ENCODE measurements at places on chromosomes 1 and 21.
A peak's percentile ranks its signal among the peaks of the same experiment; 100 is the strongest.

- no peak for DNase-seq
These were observed 891.8 kb upstream of the NCAM2 start for GRCh38 chr21:20106368-20106767.

- DNase-seq: no peak
These were observed 530.5 kb downstream of the PTBP2 start for GRCh38 chr1:97252076-97252475.

DNA sequence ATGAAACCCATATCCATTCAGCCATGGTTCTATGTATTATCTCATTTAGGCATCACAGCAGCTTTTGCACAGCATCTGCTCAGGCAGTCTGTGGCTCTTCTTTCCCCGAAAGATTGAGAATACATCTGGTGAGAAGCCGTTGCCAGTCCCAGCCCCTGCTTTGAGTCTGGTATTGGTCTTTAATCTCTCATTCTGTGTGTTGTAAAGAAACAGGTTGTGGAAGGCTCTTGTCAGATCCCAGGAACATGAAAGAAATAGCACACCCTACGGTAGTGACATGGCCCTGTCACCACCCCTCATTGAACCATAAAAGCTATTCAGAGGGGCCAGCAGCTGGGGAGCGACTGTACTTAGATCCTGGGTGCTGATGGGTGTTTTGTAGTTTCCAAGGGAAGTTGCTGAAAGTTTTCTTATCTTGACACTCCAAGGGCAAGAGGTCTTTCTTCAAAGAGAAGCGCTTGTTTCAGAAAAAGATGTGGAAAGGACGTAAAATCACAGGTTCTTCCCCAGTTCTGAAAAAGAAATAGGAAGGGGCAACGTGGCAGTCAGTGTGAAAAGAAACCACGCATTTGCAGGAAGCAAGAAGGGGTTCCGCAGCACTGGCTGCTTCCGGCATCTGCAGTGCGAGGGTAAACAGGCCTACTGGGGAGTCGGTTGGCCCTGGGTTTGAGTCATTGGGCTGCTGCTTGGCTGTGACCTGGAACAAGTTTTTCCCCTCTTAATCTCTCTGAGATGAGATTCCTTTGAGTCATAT is 145.0 kb downstream of the DHRS3 start:
- DNase-seq: no peak

DNA sequence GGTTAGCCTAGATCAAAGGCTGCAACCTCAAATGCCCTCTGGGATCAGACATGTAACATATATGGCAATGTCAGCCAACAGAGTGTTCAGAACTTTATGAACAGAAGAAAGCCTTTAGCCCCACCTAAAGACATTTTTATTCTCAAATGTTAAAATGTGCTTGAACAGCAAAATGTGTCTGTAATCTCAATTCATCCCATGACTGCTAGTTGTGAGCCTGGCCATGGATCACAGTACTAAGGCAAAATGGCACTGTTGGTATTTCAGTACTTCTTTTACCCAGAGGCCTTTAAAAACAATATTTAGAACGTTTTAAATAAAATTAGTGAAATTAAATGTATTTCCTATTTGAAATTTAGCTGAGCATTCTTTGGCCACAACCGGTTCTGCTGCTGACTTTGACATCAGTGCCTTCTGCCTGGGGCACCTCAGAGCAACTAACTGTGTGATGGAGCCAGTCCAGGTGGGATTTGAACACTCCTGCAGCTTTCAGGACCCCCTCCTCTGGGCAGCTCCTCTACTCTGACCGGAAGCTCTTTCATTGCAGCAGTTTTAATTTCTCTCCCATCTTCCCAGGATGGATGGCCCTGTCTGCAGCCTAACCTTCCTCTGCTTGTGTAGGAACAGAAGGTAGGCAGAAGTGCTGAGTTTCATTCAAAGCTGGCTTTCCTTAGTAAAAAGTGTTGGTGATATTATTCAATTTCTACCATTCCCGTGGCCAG is 68.3 kb upstream of the NFIA start:
- no peak for DNase-seq

DNA sequence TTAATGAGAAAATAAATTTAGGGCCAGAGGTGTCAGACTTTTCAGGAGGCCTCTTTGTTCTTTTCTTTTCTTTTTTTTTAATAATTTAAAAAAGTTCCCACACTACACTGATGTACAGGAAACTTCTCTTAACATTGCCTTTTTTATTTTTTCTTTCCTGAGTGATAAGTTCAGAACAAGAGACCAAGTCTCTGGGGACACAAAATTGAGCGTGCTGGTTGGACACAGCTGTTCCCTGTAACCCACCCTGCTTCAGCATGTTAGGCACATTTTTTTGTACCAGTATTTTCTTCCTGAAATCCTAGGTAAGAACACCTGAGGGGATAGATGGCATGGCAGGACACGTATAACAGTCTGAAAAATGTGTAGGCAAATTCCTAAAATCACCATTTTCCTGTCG is 50.1 kb downstream of the PBX1 start:
- no peak for DNase-seq

DNA sequence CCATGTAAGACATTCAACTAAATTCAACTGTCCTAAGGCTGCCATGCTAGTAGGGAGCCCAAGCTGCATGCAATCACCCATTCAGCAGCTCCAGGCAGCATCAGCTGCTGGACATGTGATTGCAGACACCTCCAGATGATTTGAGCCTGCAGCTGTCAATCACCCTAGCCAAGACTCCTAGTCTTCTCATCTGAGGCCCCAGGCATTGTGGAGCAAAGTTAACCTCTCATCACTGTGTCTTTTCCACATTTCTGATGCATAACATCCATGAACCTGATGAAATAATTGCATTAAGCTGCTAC is 5.6 kb upstream of the CDC42BPA start:
- no peak for DNase-seq

- no peak for DNase-seq
These were observed 127.5 kb upstream of the SOD1 start for GRCh38 chr21:31531967-31532366.

DNA sequence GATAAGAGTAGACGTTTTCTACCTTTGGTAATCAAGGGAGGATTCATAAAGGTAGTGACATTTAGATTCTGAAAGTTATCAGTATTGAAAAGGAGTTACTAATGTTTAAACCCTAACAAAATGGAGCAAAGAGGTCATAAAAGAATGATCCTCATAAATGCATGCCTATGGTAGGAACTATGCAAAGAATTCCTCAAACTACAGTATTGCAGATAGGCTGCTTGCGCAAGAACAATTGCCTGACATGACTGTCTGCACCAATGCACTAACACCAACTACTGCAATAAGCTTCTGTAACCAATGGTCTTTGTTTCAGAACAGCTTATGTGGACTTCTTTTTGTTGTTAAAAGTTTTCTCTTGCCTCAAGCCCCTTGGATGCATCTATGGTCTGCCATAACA is 597.3 kb upstream of the ADGRL4 start:
- DNase-seq: no peak

- peak; percentile 68 for DNase-seq
These were observed at the start of gene FAM78B for GRCh38 chr1:166166698-166167571. Gene FAM78B, minus strand, starts transcription at chr1:166167001. Its CDS starts 753 bp downstream, at chr1:166166248.

- DNase-seq: no peak
These were observed 131.2 kb downstream of the URB2 start for GRCh38 chr1:229757226-229757625.

DNA sequence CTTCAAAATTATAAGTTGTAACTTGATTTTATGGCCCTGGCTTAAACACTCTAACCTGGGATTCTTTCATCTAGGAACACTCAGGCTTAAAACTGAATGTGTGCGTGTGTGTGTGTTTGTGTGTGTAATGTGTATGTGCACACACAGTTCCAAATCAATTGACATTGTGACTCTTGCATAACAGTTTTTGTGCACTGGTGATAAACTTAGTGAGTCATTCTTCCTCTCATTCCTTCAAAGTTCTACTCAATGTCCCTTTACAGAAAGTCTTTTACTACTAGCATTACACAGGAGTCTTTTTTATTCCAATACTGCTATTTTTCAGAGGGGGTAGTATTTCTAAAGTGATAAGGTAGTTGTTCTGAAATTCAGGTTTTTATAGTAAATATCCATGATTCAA is 943.6 kb downstream of the KCNT2 start:
- DNase-seq: no peak

- no peak for DNase-seq
These were observed 24.0 kb downstream of the TEX35 start for GRCh38 chr1:178536844-178537371.

DNA sequence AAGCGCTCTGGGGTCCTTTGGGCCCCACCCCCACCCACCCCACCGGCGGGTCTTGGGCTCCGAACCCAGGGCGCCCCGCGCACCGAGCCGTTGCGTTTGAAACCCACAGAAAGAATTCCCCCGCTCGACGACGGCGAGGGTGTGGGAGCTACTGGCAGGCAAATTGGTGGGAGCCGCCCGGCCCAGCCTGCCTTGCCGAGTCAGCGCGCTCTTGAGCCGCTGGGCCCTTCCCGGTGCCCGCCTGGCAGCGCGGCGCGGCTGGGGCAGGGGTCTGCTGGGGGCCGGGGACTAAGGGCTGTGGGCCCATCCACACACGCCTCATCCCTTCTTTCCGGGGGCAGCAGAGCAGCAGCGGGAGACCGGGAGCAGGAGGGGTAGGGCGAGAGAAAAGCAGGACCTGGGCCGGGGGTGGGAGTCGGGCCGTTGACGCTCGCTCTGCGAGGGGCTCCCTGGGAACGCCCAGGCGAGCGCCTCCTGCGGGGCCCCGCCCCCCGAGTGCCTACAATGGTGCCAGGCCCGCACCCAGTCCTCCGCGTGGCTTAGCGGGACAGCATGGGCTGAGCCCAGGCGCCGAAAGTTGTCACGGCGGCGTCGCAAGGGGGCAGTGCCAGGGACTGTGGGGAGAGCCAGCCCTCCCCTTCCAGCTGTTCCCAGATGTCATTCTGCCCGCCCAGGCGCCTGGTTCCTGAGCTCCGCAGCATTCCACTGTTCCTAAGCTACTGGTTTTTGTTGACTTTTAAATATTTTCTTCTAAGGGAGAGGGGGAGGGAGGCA is at the start of gene C1orf94:
Gene C1orf94 (plus strand): TSS at position 78 of the 774 bp plus-strand sequence. CDS start 883 bp downstream, outside the sequence.
- DNase-seq: no peak

- DNase-seq: no peak
These were observed 55.6 kb upstream of the MYOCOS start for GRCh38 chr1:171566467-171566866.

- DNase-seq: no peak
These were observed 64.5 kb downstream of the BCAR3 start for GRCh38 chr1:93616996-93617669.

GRCh38 chr1:187185389-187185788 is 356.6 kb downstream of the PLA2G4A start:
- DNase-seq: no peak

DNA sequence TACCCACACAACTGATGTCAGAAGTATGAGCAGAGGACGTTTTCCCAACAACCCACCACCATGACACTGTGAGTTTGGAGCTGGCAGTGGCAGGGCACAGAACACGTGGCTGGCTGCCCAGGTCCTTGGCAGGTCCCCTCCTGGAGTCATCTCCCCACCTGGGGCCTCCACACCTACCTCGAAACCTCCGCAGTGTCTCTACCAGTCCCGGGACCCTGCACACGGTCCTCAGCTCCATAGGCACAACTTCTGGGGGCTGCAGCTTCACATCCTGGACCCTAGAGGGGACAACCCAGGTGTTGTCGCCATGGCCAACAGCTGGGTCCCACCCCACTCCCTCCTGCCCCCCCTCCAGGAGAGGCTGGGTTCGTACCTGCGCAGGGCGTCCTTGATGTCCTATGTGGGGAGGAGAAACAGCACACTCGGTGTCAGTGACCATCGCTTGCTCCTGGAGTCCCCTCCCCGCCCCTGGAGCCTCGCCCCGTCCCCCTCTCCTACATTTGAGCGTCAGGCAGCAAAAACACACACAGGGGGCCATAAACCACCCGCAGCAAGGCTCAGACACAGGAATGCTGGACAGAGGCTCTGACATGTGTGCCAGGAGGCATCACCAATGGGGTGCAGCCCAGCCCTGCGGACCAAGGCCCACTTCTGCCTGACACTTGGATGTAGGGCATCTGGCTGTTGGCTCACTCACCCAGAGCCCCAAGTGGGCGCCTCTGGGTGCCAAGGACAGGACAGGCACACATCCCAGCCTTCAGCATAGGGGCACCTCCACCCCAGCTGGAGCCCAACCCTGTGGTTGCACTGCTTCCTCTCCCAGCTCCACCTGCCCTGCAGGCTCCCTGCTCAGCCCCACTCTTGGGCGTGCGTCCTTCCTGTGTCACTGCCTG is 9.6 kb downstream of the TRIM11 start:
- DNase-seq: no peak

DNA sequence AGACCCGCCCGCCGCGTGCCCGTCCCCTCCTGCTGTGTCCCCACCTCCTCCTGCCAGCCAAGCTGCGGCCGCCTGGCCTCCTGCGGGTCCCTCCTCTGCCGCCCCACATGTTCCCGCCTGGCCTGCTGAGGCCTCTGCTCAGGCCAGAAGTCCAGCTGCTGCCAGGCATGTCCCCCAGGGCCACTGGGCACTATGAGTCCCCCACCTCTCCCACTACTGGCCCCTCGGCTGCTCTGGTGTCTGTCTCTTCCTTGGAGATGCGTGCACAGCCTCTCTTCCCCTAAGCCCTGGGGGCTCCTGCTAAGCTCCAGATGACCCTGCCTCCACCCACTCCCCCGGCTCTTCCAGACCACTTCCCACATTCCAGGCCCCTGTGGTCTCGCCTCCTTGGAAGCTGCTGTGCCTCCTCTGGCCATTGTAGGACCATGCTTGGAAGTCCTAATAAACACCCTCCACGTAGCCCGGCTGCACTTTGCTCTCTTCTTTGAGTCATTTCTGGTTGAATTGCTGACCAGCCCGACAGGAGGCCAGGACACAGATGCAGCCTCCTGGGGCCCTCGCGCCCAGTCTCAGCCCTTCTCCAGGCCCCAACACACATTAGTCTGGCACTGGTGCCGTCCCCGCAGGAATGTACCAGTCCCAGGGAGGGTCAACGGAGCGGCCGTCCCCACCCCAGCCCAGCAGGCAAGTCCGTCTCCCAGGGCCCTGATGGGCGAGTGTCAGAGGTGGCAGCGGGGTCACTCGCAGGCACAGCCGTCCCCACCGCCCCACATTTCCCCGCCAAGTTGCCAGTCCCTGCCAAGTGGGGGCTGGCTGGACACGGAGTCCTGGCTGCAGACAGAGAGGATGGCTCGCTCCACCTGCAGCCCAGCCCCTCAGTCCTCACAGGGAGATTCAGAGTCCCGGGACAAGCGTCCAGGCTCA is 1.1 kb downstream of the KRTAP10-12 start:
- no peak for DNase-seq

GRCh38 chr1:94326329-94326728 is 88.9 kb upstream of the ARHGAP29 start:
- DNase-seq: no peak

Data from HAP-1 (cell line).